Sigmoid colon (tissue), 7 donors: ENCODE measurements at places on chromosomes 6 and 20. TPM values are rescaled to one million over a fixed set of nuclear protein-coding genes. Genes with fewer than 3 reads are reported as not detected.

The ESR1 gene
- polyA plus RNA-seq: 0.23 TPM

The COL11A2 gene
- polyA plus RNA-seq: not detected

The NFYA gene
- 7.4 TPM for polyA plus RNA-seq

The GSTA3 gene
- polyA plus RNA-seq: not detected

The LST1 gene
- 24.7 TPM for polyA plus RNA-seq

The RAET1E gene
- not detected for polyA plus RNA-seq

The FAM217A gene
- polyA plus RNA-seq: not detected

The MCCD1 gene
- not detected for polyA plus RNA-seq

The SLC2A10 gene
- 8.6 TPM for polyA plus RNA-seq

The HTR1B gene
- polyA plus RNA-seq: 0.04 TPM

The OPRM1 gene
- 0.19 TPM for polyA plus RNA-seq

The SPATS1 gene
- not detected for polyA plus RNA-seq

The OPN5 gene
- polyA plus RNA-seq: not detected

The SLC32A1 gene
- not detected for polyA plus RNA-seq

The FLOT1 gene
- 174 TPM for polyA plus RNA-seq

The TRIM31 gene
- 133 TPM for polyA plus RNA-seq

The SRSF12 gene
- not detected for polyA plus RNA-seq

The NKAIN2 gene
- under 0.01 TPM for polyA plus RNA-seq

The STX7 gene
- 35.8 TPM for polyA plus RNA-seq

The EDN3 gene
- polyA plus RNA-seq: 25.2 TPM

The CLIC5 gene
- 51.1 TPM for polyA plus RNA-seq

The ZNF311 gene
- 0.60 TPM for polyA plus RNA-seq

The TAAR1 gene
- not detected for polyA plus RNA-seq

The DYNLT2 gene
- polyA plus RNA-seq: 1.9 TPM

The PRSS16 gene
- 28.7 TPM for polyA plus RNA-seq
